ENCODE measurements at places on chromosomes 6 and 20.
A peak's percentile ranks its signal among the peaks of the same experiment; 100 is the strongest.

- no peak for DNase-seq
These were observed 358.1 kb downstream of the RNGTT start for GRCh38 chr6:88605271-88605670.

DNA sequence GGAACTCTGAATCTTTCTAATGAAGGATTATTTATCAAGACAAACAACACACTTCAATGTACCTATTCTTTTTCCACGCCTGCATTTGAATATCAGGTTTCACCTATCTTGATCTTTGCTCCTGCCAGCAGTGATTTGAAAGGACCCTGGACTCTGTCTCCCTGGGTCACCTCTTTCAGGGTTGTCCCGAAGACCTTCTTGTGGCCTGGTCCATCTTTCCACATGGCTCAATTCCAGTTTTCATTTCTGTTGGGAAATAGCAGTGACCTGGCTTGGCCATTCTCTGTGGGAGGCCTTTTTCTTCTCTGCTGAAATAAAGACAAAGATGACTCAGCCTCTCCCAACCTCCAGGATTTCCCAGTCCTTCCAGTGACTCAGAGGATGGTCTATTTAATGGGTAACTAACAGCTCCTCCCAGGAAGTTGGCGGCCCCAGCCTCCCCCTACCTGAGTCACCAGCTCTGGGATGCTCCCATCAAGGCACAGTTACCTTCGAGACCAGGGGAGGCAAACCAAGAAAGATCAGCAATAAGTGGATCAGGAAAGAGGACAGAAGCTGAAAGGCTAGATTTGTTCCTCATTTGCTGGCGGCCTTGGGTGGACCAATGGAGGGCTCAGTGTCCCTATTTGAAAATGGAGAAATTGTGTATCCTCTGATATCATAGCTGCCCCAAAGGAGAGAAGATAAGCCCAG is 120.2 kb upstream of the RNF24 start:
- peak; percentile 90 for DNase-seq

DNA sequence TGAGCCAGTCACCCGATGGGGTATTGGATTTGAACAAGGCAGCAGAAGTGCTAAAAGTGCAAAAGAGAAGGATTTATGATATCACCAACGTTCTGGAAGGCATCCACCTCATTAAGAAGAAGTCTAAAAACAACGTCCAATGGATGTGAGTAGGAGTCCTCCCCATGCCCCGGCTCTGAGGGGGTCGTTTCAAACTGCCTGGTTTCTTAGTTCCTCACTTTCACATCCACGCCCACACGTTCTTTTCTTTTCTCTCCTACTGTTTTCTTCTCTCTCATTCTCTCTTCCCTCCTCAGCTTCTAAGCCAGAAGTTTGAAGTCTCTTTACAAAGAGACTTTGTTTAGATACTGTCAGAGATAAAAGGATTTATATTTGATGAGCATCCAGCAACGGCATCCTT is 53.0 kb upstream of the CDKAL1 start:
- DNase-seq = no peak

GRCh38 chr20:49501917-49502316 is 19.4 kb upstream of the KCNB1 start:
- peak; percentile 50 for DNase-seq

DNA sequence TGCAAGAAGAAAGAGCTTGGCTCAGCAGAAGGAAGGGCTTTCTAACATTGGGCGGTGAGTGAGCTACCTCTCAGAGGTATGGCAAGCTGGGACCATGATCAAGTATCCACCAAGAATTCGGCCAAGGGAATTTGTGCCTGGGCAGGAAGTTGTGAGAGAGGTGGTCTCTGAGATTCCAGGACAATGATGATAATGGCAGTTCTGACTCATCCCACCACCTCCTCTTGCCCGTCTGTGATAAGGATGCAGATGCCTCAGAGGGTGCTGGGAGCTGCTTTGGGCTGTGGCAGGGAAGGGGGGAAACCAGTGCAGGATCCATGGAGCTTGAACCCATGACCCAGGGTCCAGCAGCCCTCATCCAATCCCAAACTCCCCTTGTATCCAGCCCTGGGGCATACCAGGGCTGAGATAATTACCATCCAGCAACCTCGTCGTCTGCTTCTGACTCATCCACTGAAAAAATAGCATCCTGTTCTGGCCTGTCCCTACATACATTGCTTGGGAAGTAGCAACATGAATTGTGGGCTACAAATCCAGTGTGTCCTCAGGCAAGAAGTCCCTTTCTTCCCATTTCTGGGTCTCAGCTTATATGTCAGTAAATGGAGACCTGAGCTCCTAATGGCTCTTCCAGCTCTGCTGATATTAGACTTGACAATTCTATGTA is 5.9 kb downstream of the TGM6 start:
- DNase-seq = peak; percentile 25

Data from adipocyte (in vitro differentiated cells).